ENCODE measurements at places on chromosomes 6 and 20. TPM values are rescaled to one million over a fixed set of nuclear protein-coding genes. Genes with fewer than 3 reads are reported as not detected.

Gene AVP
- total RNA-seq, result not detected

Gene NAPB
- 23.7 TPM for total RNA-seq

- DNase-seq, result no peak
Measured at GRCh38 chr6:156029286-156029985, 573.8 kb upstream of the NOX3 start.

DNA sequence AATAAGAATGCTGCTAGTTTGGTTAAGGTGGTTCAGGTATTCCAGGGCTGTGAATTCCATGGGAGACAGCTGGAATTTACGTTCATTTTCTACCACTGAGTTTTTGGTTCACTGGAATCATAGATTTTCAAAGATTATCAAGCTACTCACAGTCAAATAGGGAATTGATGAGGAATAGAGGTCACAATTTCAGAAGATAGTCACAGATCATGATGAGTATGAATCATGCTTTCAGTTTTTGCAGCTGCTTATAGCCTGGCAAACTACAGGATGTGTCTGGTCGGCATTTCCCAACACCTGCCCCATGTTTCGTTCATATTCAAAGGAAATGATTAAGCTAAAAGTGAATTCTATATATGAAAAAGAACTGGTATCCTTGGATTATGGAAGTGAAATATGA lies 58.7 kb downstream of the BCKDHB start:
- DNase-seq, result no peak

DNA sequence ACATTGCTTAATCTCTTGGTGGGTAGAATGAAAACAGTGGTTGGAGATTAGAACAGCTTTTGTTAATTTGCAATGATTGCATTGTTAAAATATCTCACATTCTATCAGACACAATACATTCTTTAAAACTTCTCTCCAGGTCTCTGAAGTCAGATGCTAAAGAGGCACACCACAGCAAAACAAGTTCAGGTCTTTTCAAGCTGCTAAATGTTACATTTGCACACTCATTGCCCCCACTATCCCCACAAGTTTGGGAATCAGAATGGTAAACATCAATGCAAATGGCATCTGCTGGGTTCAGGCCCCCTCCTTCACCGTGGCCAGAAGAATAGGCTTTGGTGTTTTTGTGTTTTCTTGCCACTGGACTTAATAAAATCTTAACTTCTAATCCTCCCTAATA lies 10.1 kb upstream of the HAO1 start:
- no peak for DNase-seq

DNA sequence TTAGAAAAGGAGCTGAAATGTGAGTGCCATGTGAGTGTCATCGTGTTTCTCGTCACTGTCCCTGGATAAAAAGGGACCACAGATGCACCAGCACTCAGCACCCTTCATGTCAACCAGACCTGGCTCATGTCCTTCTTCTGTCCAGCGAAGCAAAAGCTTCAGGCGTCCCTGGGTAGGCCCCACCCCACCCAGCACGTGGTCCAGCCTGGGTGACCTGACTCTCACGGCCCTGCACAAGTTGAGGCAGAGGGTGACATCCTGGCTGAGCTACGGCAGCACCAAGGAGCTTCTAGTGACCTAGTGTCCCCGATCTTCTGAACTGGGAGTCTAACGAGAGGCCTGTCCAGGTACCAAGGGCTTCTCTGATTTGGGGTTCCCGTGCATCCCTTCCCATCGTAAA lies 37.8 kb downstream of the PSMG4 start:
- DNase-seq, result no peak

- no peak for DNase-seq
Measured at GRCh38 chr6:93549868-93550267, 130.5 kb upstream of the EPHA7 start.

- DNase-seq, result no peak
Measured at GRCh38 chr6:139311831-139312230, 20.0 kb upstream of the TXLNB start.

GRCh38 chr6:143592335-143592734 lies 80.8 kb upstream of the FUCA2 start:
- DNase-seq, result no peak

DNA sequence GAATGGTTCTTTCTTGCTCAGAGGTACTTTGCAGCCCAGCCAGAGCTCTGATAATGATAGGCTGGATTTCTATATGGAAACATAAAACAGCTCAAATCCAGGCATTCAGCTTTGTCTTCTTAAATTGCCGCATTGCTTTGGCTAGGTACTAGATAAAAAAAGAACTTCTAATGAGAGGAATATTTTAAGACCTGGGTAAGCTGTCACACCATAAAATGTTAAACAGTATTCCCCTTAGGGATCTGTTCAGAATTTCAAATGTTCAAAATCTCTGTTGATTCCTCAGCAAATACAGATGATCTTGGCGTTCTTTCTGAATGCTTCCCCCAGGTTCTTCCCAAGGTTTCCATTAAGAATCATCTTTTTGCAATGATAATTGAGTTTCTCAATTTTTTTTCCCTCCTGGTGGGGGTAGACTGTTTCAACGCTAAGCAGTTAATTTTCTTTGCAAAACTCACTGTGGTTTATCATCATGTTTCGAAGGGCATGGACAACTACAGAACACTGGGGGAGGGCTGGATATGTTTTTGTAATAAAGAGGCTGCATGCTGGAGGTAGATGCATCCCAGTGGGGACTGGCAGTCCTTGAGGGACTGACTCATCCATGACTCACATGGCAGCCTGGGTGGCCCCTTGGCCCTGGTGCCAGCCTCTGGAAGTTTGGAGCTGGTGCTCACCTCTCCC lies 31.0 kb downstream of the TIAM2 start:
- DNase-seq, result no peak

- peak; percentile 47 for DNase-seq
Measured at GRCh38 chr6:149065658-149066556, 251.6 kb upstream of the TAB2 start.
